ENCODE measurements at places on chromosomes 7 and 10. TPM values are rescaled to one million over a fixed set of nuclear protein-coding genes. Genes with fewer than 3 reads are reported as not detected.

CALD1 gene
- 93.9 TPM for polyA plus RNA-seq

ZNF316 gene
- 11.7 TPM for polyA plus RNA-seq

- no peak for DNase-seq
Observed at GRCh38 chr10:104406715-104407650, 53.4 kb downstream of the CFAP58 start.

DNA sequence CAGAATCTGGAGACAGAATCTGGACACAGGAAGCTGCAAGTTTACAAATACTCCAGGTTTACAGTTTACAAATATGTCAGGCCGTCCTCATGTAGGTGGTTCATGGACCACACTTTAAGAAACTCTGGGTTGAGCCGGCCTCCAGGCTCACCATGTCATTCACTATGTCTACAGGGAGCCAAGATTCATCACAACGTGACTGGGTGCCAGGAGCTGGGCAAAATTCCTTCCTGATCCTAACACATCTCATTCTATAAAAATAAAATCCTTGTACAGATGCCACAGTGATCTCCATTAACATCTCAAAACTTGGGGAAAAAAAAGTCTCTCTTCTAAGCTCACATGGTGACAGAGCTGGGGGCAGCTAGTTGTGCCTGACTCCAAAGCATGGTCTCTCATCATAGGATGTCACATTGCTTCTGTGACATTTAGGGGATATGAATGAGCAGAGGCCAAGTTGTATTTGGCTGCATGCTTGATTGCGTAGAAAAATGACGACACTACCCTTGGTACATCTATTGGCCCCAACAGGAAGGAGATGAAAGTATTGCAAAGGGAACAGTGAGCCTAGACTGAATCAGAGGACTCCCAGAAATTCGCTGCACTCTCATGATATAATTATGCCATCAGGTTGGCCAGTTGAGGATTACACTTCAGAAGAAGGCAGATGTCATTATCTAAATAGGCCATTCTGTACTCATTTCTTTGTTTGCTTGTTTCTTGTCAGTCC lies 35.9 kb downstream of the MTURN start:
- no peak for DNase-seq

COL13A1 gene
- polyA plus RNA-seq = 6.8 TPM

GRCh38 chr10:98971464-98971863 lies 264.2 kb downstream of the HPSE2 start:
- no peak for DNase-seq

DNA sequence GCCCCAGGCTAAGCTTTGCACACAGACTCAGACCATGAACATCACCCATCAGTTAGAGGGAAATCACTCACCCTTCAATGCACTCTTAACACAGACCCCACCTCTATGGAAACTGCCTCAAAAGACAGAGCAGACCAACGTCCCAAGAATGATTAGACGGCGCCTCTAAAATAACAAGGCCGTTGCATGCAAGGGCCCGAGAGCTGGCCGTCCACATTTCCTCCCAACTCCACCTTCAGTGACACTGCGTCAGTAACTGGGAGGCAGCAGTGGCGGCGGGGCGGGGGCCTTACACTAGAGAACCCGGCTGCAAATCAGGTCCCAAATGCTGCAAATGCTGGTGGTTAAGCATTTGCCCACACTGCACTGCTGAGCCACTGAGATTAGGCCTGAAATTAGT lies 115.0 kb downstream of the PTPRN2 start:
- no peak for DNase-seq

DNA sequence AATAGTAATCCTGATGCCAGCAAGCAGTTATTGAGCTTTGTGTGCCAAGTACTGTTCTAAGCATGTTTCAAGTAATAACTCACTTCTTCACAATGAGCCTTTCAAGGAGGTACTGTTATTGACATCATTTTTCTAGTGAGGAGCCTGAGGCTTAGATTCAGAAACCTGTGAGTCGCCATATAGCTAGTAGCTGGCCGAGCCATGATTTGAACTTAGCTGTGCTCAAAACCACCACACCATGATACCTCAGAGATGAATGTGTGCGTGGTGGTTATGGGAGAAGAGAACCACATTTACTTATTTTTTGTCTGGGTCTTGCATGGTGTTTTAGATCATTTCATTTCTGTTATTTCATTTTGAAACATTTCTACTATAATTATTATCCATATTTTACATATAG lies 578.9 kb downstream of the AUTS2 start:
- DNase-seq = no peak

DNA sequence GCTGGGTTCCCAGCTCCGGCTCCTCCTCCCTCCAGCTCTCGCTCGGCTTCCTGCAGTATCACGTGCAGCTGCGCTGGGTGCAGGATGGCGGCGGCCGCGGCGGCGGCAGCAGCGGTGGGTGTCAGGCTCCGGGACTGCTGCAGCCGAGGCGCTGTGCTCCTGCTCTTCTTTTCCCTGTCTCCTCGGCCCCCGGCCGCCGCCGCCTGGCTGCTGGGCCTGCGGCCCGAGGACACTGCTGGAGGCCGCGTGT lies at the start of gene CNNM1:
Gene CNNM1, plus strand, starts transcription at position 53 of the 250 bp plus-strand sequence. Its CDS starts 32 bp downstream, at position 85.
- peak; percentile 56 for DNase-seq

DNA sequence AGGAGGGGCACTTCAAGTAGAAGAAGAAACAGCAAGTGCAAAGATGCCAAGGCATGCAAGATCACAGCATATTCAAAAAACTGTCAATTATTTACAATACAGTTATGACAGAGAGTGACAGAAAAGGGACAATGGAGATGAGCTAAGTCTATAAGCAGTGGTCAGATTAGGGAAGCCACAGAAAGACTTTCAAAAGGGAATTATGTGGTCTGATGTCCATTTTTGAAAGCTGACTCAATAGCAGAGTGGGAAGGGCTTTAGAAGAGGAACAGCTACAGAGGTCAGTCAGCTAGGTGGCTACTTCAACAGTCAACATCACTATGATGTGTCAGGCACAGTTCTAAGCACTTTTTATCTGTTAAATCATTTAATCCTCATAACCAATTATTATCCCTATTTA lies 45.2 kb upstream of the SPOCK2 start:
- DNase-seq = no peak

DNA sequence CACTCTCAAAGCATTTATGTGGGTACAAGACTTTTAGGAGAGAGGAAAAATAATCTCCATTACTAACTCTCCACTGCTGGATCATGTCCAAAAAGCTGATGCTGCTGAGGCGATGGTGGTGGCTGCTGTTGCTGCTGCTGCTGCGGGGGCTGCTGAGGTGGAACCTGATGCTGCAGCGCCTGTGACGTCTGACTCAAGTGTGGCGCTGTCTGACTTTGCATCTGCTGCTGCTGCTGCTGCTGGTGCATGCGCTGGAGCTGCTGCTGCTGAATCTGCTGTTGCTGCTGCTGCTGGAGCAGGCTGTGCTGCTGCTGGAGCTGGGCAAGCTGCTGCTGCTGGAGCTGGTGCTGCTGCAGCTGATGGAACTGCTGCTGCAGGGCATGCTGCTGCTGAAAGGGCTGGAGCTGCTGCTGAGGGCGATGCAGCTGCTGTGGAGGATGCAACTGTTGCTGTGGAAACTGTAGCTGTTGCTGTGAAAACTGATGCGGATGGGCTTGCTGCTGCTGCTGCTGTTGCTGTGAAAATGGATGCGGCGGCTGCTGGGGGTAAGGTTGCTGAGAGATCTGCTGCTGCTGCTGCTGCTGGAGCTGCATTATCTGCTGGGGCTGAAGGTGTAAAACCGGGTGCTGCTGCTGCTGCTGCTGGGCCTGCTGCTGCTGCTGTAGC lies 34.5 kb downstream of the PAXIP1 start:
- no peak for DNase-seq

ATP5F1C gene
- 1,079 TPM for polyA plus RNA-seq

GRCh38 chr7:112023786-112024185 lies 182.4 kb downstream of the DOCK4 start:
- DNase-seq = no peak

ANKRD22 gene
- not detected for polyA plus RNA-seq

TMEM26 gene
- polyA plus RNA-seq = 0.14 TPM

- no peak for DNase-seq
Observed at GRCh38 chr7:43244232-43244631, 131.8 kb downstream of the HECW1 start.

- DNase-seq = no peak
Observed at GRCh38 chr10:31207636-31208035, 111.4 kb upstream of the ZEB1 start.

DNA sequence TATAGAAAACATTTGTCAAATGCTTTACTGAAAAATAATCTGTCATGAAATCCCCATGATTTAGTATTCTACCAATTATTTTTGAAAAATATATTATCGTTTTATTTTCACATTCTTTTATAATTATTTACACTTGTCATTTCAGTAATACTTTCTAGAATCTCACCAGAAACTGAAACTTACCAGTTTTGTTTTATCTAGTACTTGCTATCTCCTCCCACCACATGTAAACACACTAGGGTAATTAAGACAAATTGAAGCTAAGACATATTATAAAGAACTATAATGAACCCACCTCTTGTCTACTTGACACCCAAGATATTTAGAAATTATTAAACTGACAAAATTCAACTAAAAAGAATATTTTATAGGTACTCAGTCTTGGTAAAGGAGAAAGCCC lies 51.5 kb upstream of the GRM3 start:
- DNase-seq = no peak

- DNase-seq = no peak
Observed at GRCh38 chr7:76430836-76431235, 6.1 kb downstream of the ZP3 start.

DNA sequence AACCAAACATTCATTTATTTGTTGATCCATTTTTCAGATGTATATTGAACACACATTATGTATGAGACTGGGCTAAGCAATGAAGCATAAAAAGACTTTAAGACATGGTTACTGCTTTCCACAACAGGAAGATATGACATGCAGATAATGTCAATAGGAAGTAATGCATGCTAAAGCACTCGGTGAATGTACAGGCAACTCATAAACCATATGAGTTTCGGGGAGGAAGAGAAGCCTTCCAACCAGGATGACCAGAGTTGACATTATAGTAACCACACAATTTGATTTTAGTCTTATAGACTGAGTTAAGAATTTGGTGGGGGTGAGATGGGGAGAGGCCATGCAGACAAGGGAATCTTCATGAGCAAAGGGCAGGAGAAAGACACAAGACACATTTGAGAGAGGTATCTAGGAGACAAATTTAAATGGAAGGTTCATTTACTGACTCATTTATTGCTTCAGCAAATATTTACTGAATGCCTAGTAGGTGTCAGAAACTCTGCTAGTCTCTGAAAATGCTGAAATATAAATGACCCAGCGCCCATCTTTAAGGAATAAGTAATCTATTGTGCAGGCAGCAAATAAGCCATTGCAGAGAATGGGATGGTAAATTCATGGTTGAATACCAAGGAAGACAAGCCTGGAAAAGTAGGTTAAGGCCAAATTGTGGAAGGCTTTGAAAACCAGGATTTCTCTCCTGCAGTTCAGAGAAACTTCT lies 19.0 kb upstream of the SLK start:
- no peak for DNase-seq

CHAT gene
- polyA plus RNA-seq = not detected

DNA sequence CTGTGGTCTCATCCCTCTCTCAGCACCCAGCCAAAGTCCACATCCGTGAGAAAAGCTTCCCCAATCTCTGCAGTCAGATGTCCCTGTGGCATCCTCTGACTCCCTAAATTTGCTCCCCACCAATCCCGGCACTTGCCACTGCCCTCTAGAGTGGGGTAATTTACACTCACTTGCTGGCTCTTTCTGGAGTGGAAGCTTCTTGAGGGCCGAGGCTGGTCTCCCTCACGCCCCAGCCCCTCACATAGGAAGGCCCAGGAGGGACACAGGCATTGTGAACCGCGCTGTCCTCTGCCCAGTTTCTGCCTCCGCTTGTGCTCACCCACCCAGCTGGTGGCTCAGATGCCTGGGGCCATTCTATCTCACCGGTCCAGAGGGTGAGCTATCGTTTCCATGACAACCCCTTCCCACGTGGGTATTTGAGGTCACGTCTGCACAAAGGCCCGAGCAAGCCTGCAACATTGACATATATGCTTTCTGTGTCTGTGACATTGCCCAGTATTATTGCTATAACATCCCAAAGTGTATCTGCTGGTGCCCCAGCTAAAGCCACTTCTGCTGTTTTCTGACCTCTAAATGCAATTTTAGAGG lies 97.3 kb upstream of the CTBP2 start:
- no peak for DNase-seq

DNA sequence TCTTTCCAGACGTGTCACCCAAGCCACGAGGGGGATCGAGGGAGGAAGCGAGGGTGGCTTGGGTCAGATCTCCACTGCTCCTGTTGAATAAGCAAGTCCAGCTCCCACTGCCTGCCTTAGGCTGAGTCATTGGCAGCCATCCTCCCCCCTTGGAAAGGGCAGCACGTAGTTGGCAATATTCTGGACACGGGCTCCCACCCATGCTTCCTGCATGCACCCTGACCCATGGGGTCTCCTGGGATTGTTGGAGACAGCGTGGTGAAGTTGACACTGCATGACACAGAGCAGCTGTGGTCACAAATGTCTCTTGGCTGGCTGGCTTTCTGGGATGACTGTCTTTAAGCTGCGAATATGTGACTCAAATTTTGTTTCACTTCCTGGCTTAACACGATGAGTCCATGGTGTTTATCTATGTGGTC lies 11.2 kb downstream of the BTBD16 start:
- DNase-seq = no peak

DNA sequence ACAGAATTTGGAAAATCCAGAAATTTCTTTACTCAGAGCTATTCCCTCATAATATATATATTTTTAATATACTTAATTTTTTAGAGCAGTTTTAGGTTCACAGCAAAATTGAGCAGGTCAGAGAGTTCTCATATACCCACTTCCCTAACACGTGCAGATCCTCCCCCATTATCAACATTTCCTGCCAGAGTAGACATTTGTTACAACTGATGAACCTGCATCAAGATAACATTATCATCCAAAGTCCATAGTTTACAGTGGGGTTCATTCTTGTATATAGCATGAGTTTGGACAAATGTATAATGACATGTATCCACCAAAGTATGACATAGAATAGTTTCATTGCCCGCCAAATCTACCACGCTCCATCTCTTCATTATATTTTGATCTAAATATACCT lies 170.0 kb downstream of the PTEN start:
- DNase-seq = no peak

DNA sequence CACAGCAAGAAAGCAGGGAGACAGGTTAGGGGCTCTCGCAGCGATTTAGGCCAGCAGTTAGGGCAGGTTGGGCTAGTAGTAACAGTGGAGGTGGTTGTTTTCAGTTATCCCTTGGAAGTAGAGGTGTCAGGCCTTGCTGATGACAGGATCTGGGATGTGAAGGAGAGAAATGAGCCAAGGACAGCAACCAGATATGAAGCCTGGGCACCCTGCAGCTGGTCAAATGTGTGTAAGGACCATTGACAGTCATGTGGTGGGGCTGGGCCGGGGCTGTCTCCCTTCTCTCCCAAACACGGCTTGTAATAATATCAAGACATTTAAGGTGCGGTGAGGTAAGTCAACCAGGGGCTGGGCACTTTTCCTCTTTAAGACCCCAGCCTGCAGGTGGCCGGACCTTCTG lies 112.5 kb upstream of the IGFBP3 start:
- no peak for DNase-seq

GRCh38 chr7:5776894-5777660 lies 4.4 kb downstream of the RNF216 start:
- no peak for DNase-seq

DNA sequence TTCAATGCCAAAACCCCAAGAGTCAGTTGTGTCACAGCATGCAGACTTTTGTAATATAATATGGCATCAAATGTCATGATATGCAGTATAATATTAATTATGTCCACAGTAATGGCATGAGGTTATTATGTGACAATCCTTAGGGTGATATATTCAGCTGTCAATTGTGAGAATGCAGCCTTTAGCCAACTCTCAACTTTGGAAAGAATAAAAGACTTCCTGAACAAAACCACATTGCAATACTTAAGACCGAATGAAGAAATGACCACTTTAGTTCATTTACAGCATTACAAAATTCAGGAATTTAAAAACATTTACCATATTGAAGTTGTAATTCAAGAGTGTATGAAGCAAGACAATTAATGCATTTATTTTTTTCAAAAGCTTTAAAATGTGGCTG lies 45.4 kb downstream of the CPVL start:
- no peak for DNase-seq
